H4 (cell line): ENCODE measurements at places on chromosomes 16 and 17.

- no peak for DNase-seq
Observed at GRCh38 chr16:75107505-75107904, 9.1 kb downstream of the LDHD start.

DNA sequence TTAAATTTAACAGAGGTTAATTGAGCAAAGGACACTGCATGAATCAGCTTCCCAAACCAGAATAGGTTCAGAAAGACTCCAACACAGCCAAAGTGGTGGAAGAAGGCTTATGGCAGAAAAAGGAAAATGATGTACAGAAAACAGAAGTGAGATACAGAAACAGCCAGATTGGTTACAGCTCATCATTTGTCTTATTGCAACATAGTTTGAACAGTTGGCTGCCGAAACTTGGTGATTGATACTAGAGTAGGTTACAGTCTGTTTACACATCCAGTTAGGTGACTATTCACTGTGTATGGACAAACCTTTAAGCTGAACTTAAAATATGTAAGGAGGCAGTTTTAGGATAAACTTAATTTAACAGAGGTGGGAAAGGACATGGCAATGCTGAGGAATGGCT lies 18.3 kb downstream of the TMEM100 start:
- no peak for DNase-seq

- DNase-seq, result peak; percentile 75
Observed at GRCh38 chr17:17935321-17936271, 36.6 kb downstream of the TOM1L2 start.

- DNase-seq, result no peak
Observed at GRCh38 chr17:73399056-73399455, 87.3 kb upstream of the CDC42EP4 start.

- no peak for DNase-seq
Observed at GRCh38 chr16:63774302-63774701, 1347.6 kb downstream of the CDH11 start.

DNA sequence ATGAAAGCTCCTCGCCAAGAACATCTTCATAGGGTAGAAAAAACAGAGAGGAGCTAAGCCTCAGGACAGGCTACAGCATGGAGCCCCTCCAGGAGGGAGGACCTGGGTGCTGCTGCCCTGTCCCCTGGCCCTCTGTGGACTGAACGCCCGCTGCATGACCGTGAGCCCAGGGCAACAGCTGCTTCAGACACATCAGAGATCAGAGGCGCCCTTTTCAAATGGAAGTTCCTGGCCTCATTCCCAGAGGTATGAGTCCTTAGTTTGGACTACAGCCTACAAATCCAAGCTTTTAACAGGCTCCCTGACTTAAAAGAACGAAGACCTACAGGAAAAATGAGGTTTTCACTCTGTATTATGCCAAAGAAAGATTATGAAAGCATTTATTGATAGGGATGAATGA lies 48.5 kb downstream of the ZNF18 start:
- DNase-seq, result peak; percentile 57

- DNase-seq, result no peak
Observed at GRCh38 chr17:55577687-55578086, 66.4 kb upstream of the SMIM36 start.

GRCh38 chr17:9666461-9667050 lies 21.2 kb downstream of the USP43 start:
- no peak for DNase-seq

DNA sequence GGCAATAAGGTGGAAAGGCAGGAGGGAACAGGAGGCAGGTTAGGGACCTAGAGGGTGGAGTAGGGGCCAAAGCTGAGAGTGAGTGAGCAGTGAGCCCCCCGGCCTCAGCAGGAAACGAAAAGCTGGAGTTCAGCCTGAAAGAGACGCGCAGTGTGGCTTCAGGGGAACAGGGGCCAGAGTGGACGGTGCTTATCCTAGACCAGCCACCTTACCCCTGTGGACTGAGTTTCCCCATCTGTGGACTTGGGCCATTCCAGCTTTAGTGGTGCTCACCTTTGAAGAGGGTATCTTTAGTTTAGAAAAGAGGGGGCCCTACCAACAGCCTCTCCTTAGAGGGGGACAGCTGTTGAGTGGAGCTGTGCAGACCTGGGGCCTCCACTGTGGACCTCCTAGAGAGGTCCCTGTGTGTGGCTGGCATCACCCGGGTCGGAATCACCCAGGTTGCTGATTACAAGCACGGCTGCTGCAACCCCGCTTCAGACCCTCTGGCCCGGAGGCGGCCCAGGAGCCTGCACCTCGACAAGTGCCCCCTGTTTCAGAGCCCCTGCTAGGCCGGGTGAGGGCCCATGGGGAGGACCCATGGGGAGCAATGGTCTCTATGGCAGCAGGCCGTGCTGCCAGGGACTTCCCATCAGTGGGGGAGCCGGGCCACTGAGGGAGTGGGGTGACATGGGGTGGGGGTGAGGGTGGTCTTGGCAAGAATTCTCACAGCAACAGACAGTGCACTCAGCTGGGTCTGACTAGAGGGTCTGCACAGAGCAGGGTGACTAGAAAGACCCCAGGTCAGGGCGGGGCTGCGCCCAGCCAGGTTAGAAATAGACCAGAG lies 2.6 kb downstream of the GPR142 start:
- DNase-seq, result no peak
